ENCODE measurements at places on chromosomes 4 and X.
A peak's percentile ranks its signal among the peaks of the same experiment; 100 is the strongest.

GRCh38 chrX:19086102-19086772, 36.0 kb downstream of the ADGRG2 start:
- DNase-seq, result no peak

DNA sequence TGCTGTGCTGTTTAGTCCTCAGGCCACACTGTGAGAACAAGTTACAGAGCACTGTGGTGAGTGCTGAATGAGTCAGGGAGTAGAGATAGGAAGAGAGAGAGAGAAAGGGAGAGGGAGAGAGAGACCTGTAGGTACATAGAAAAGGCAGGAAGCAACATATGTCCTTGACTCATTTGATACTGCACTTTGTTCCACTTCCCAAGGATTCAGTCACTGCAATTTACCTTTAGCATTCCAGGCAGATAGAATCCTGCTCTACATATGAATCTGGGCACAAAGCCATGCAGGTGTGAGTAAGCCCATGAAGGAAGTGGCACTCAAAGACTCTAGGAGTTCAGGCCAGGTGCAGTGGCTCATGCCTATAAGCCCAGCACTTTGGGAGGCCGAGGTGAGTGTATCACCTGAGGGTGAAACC, 1.0 kb upstream of the DAPP1 start:
- no peak for DNase-seq

- no peak for DNase-seq
Measured at GRCh38 chr4:59570860-59571476, 1629.2 kb upstream of the ADGRL3 start.

- no peak for DNase-seq
Measured at GRCh38 chr4:170226288-170226687, 136.5 kb upstream of the AADAT start.

DNA sequence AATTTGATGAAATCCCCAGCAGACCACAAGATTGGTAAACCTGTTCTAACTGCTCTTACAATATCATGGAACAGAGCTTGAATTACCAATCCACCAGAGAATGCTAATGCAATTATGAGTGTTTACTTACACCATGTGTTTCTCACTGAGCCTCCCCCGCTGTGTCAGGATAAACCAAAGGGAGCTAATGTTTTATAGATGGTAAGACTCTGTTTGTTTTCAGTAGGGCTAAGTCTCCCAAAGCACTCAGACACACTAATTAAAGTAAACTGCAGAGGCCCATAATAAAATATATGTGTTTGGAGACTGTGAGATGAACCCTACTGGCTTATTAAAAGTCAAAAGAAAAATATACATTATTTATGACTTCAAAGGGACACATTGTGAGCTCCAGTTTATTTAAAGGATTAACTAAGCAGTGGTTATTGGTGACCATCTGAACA, 261.7 kb upstream of the FAM241A start:
- no peak for DNase-seq

DNA sequence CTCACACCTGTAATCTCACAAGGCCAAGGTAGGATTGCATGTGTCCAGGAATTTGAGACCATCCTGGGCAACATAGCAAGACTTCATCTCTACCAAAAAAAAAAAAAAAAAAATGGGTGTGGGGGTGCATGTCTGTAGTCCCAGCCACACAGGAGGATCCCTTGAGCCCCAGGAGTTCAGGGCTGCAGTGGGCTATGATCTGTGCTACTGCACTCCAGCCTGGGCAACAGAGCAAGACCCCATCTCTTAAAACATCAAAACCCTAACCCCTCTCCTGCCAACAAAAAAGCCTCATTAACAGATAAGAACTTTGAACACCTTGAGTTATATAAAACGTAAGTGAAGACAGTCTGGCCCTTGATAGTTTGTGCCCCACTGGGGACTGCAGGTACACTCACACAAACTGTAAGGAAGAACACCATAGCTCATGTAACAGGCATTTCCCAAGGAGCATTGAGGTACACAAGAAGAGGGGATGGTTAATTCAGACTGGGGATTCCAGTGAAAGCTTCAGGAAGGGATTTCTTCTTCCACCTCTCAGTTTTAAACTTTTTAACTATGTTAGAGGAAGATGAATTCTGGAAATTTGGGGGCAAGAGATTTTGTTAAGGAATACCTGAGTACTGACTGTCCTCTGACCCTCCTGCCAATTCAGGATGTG, 34.7 kb downstream of the RBPJ start:
- DNase-seq, result no peak

GRCh38 chr4:74738464-74739143, 55.7 kb downstream of the BTC start:
- no peak for DNase-seq

GRCh38 chr4:139857021-139857420, 191.4 kb downstream of the MGST2 start:
- DNase-seq, result no peak

DNA sequence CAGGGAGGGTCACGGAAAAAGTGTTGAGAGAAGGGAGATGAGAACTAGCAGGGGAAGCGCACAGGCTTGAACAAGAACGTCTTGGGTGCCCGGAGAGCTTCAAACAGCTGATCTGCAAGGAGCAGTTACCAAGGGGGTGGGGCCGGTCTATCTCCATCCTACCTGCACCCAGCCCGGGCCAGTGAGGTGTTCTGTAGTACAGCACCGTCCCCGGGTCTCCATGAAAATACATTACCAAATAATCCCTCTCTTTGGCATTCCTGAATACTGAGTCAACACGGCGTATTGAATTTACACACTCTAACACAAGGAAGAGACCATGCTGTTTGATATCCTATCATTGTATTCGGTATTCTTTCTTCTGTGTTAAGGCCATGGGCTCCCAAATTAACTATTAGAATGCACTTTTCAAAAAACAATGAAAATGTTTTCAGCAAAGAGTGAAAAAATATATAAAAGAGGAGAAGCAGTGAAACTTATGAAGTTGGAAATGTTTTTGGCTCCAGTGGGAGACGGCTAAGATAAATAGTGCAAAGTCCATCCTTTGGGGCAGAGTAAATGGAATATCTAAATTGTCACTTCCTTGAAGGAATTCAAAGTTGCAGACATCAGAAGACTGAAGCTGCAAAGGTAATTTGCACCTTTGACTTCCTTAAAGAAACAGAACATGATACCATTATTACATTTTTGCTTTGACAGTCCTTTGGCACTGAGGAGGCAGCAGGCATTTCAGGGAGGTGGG, 90.3 kb downstream of the DHRSX start:
- no peak for DNase-seq

- DNase-seq, result no peak
Measured at GRCh38 chr4:19684084-19684483, 567.6 kb upstream of the SLIT2 start.

GRCh38 chr4:100076753-100077152, 113.5 kb downstream of the DDIT4L start:
- no peak for DNase-seq

GRCh38 chr4:8270912-8271815, 1.6 kb downstream of the HTRA3 start:
- DNase-seq, result peak; percentile 39

DNA sequence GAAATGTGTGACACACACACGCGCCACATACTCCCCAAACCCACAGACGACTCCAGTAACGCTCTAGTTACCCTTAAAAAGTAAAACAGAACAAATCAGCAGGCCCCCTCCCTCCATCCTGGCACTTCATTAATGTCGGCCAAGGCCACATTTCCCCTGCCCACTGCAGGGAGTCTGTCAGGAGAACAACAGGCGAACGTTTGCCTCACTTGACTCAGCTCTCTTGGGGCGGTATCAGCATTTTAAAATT, 671 bp upstream of the FHIP1A start:
- DNase-seq, result no peak

DNA sequence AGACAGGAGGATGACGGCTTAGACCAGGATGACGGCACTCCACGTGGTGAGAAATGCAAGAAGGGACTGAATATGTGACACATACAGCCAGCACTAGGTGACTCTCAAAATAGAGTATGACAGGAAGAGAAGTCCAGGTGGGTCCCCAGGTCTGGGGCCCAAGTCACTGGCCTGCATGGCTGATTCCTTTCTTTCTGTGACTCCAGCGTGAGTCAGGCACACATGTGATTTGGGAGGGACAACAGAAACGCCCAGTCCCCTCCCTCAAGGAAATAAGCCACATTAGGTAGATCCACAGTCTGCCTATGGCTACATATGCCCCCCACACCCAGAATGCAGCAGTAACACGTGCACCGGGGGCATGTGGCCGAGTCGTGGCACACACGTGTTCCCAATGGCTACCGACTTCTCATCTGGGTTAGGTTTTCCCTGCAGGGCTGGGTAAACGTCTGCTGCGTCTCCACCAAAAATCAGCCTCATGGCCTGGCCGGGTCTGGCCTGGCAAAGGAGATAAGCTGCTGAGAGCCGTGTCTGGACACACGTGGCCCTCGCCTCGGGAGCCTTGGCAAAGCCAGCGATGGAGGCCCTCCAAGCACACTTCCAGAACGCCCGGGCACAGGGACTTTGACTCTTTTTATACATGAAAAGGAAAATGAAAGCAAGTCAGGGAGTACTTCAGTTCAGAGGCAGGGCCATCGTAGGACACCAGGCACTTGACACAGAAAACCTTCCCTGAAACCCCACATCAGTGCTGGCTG, 19.3 kb downstream of the SEL1L3 start:
- DNase-seq, result peak; percentile 70

- no peak for DNase-seq
Measured at GRCh38 chr4:31126881-31127398, 406.8 kb downstream of the PCDH7 start.

GRCh38 chr4:85842540-85842939, 367.6 kb downstream of the ARHGAP24 start:
- DNase-seq, result no peak

DNA sequence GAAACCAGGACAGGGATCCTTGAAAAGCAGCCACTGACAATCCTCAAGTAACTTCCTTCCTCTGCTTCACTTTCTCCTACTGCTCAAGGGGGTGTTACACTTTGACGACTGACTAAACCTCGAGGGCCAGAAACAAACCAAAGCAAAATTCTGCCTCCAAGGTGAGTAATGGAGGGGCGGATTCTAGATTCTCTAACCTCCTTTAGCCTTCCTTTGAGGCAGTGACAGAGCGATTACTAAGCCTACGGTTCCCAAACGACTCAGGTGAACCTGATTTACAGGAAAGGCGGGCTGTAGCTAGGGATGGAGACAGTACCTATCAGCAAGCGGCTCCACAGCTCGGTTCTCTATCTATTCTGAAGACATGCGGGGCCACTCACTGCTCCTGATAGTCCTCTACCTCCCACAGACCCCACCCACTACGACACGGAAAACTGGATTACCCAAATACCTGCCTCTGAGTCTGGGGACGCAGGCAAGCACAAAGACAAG, 487 bp downstream of the TBCK start:
- no peak for DNase-seq

GRCh38 chr4:6917461-6918271, 8.0 kb downstream of the TBC1D14 start:
- peak; percentile 75 for DNase-seq

DNA sequence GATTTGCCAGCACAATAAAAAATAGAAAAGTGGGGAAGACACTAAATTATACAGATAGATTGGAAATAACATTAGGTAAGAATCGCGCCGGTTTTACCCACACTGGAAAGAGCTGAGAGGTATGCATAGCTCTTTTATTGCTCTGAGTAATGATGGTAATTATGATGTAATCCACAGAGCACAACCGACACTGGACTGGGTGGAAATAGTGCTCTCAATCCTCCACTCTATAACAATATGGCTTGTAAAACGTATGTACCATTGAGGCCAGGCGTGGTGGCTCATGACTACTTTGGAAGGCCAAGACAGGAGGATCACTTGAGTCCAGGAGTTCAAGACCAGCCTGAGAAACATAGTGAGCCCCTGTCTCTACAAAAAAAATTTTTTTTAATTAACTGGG, 104.3 kb upstream of the RAPGEF2 start:
- DNase-seq, result no peak

DNA sequence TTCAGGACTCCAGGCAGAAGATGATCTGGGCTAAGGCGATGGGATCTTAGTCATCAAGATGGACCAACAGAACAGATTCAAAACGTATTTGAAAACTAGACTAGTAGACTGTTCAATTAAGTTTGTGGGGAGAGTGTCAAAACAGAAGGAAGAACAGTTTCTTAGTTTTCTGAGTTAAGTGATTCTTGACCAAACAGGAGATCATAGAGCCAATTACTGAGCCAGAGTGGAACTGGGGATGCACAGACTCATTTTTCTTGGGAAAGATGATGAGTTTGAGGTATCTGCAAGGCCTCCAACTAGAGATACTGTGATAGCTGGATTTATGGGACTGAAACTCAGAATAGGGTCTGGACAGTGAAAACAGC, 119.5 kb downstream of the REELD1 start:
- no peak for DNase-seq

GRCh38 chrX:148316446-148316845, 184.0 kb upstream of the AFF2 start:
- DNase-seq, result no peak

DNA sequence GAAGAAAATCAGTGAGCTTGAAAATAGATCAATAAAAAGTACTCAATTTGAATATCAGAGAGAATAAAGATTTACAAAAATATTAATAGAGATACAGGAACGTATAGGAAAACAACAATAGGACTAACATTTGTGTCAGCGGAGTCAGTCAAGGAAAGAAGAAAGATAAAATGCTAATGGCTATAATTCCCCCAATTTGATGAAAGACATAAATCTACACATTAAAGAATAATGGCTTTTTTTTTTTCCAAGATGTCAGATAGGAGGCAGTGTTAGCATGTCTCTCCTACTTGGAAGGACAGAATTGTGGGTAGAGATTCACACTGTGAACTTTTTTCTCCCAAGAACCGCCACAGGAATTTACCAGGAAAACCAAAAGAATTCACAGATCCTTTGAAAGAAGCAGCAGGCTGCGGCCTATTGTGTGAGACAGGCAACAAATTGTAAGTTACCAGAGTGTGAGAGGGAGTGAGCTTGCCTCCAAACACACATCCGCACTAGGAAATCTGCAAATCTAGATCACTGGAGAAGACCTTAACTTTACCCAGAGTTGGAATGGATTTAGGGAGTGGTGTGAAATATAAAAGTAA, 249.9 kb downstream of the PRDM5 start:
- DNase-seq, result no peak

GRCh38 chrX:20352935-20353336, 86.2 kb upstream of the RPS6KA3 start:
- no peak for DNase-seq

GRCh38 chrX:66022632-66023384, 17.1 kb downstream of the VSIG4 start:
- DNase-seq, result no peak

- no peak for DNase-seq
Measured at GRCh38 chrX:48636776-48637175, 39.5 kb downstream of the WDR13 start.

Data from left ventricle myocardium superior (tissue), 1 donor.